Activated T-cell treated with anti-CD3 and anti-CD28 coated beads for 1 hour (primary cell): ENCODE measurements at places on chromosomes 7 and 10.

GRCh38 chr7:151020231-151020630 lies 4.1 kb downstream of the ATG9B start:
- no peak for DNase-seq

DNA sequence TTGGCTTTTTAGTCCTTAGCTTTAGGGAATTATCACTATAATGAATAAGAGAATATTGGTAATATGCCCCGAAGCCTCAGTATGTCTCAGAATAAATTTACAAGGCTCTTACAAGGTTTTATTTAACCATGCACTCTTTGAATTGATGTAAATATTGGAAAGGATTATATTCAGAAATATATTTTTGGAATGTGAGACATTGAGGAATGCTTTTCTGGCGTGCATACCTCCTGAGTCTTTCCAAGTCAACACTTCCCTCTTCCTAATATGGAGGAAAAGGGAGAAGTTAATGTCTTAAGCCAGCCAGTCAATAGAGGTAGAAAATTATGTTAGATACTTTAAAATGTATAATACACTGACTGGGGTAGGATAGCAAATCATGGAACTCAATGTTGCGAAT lies 1.2 kb upstream of the OR2F1 start:
- no peak for DNase-seq

- DNase-seq = no peak
Measured at GRCh38 chr7:16462431-16462889, 3.1 kb downstream of the SOSTDC1 start.

GRCh38 chr10:3978761-3979160 lies 193.8 kb upstream of the KLF6 start:
- no peak for DNase-seq

- DNase-seq = no peak
Measured at GRCh38 chr7:25353196-25353595, 124.9 kb upstream of the NPVF start.

- DNase-seq = no peak
Measured at GRCh38 chr10:96740579-96741281, 20.4 kb upstream of the PIK3AP1 start.

- DNase-seq = no peak
Measured at GRCh38 chr7:78530351-78530750, 731.8 kb downstream of the PHTF2 start.

DNA sequence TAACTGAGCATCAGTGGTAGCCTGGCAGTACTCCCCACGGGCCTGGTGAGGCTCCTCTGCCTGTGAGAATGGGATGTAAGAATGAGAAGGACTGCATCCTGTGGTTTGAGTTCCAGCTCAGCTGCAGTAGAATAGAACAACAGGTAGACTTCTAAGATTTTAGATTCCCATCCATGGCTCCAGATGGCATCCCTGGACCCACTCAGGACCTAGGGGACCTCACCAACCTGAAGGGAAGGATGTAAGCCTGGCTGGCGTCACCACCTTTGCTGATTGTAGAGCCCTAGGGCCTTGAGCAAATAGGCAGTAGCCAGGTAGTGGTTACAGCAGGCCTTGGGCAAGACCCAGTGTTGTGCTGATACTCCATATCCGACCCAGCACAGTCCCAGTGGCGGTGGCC lies 9.6 kb upstream of the AOC1 start:
- no peak for DNase-seq

GRCh38 chr10:3879073-3879472 lies 94.1 kb upstream of the KLF6 start:
- DNase-seq = no peak

- DNase-seq = no peak
Measured at GRCh38 chr7:143419880-143420279, 11.2 kb upstream of the EPHA1 start.

DNA sequence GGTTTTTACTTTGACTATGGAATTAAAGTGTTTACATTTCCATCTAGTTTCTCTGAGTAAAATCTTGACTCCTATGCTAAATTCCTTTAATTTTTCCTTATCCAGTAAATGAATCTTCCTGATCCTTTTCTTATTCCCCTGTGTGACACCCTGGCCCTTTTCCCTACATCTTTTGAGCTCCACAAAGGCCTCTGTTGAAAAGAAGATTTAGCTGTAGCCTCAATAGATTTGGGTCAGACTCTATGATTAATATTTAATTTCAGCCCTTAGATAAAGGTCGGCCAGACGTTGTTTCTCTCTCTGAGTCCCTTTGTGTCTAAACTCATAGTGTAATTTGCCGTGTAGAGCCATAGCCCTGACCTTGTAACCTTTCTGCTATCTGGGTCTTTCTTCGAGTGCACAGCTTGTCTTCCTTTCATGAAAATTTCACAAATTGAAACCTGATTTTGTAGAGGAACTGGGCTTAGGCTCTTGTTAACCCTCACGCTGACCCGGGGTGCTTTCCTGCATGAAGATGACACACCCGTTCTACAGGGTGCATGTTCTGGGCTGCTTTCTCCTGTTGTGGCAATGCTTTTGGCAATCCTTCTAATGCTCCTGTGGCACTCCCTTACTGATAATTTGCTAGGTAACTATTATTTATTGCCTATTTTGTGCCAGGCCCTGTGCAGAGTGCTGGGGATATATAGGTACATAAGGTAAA lies 21.2 kb downstream of the LSMEM1 start:
- no peak for DNase-seq

DNA sequence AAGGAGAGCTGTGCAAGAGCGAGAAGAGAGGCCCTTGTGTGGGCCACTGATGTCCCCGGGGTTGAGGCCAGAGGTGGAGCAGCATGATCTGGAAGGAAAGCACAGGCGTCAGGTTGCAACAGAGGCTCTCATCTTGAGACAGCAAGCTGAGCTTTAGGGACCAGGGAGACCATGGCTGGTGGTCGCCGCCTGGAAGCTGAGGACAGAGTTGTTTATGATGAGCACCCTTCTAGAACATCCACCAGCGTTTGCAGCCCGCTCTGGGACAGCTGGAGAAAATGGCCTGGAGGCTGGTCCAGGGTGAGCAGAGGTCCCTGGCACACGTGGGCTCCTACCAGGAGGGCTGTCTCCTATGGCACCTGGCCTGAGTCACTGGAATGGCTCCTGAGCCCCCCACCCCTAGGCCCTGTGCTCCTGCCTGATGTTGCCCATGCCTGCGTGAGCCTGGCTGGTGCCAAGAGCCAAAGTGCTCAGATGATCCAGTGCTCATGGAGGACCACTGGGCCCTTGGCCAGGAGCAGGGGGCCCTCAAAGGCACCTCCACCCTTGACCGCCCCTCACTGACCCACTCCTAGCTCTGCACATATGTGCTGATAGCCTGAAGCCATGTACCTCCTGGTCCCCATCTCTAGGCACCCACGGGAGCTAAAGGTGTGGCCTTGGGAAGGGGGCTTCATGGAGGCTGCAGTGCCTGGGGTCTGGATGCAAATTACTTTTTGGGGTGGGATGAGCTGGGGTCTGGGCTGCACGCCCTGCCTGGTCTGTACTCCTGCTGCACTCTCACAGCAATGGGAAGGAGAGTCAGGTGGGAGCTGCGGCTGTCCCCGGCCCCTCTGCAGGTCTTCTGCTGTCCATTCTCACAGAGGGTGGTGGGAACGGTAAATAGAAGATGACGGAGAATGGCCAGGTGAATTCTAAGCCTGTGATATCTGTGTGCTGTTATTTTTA lies 40.1 kb upstream of the RET start:
- no peak for DNase-seq

DNA sequence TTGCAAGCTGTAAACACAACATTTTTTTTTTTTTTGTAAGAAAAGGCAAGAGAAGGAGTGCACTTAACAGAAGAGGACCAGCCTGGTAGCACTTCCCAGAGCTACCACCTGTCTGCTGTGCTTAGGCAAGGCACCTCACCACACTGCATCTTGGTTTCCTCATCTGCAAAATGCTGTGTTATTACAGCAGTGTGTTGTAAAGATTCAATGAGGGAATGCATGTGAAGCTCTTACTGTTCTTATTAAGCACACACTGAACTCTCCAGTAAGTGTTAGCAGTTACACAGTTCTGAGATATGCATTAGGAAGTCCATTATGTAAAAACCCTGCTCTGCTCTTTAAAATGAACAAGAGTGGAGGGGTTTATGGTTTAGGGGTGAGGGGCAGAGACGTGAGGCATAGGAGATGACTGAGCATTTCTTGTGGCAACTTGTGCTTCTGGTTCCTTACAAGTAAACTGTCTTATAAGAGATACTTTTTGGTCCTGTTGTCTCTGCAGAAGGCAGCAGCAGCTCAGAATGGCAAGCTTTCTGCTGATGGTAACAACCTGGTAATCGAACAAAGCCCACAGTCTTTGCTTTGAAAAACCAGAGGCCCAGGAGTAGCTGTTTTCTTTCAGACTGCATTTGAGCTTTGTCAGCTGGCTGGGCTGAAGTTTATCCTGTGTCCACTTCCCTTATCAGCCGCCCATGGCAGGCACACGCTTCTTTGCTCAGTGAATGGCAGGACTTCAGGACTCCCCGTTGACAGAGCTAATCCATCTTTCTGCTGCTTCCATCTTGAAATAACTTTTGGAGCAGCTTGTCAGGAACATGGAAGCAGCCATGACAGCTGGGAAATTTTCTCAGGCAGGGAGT lies 98.8 kb upstream of the BMPER start:
- no peak for DNase-seq

DNA sequence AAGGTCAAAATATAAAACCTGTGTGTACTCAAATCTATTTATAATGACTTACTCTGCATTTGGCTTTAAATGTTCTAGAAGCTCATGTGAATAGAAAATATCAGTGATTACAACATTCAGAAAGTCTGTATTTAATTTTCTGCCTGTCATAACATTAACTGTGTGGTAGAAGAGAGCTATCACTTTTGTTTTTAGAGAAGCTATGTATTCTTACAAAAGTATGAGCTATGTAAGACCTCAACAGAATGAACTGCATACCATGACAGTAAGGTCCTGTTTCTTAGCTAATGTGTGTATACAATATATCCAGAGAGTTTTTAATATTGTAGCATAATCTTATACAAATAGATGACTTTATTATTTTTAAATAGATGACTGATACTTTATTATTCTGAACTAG lies 61.5 kb downstream of the PTN start:
- DNase-seq = no peak

DNA sequence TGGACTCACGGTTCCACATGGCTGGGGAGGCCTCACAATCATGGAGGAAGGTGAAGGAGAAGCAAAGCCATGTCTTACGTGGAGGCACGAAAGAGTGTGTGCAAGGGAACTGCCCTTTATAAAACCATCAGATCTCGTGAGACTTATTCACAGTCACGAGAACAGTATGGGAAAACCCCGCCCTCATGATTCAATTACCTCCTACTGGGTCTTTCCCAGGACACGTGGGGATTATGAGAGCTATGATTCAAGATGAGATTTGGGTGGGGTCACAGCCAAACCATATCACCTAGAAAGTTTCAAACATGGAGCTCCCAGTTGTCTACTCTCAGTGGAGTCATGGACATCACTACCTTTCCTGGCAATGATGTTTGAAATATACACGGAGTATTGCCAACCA lies 49.6 kb downstream of the CYCS start:
- no peak for DNase-seq

- DNase-seq = no peak
Measured at GRCh38 chr10:34760606-34761005, 54.5 kb downstream of the PARD3 start.

DNA sequence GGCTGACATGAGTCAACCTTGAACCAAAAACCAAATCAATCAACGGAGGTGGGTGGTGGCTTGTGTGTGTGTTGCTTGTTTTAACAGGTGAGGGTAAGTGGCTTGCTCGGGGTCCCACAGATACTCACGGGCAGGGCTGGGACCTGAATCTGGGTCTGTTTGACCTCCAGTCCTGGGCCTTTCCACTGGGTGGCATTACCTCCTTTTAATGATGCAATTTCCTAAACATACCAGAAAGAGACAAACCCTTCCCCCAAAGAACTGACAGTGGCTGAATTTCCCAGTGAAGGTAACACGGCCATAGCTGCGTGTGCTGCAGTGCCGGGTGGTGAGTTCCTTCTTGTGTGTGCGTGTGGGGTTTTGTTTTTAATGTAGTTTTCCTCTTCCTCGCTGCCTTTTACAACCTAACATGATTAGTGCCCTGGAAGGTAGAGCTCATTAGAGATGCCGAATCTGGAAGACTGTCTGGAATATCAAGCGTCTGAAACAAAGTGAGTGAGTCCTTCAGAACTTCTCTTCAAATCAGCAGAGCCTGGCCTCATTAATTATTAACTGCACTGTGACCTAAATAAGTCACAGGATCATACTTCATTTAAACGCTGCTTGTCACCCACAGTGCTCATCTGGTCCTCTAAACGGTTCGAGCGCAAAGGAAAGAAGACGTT lies 166.1 kb upstream of the TCERG1L start:
- no peak for DNase-seq

DNA sequence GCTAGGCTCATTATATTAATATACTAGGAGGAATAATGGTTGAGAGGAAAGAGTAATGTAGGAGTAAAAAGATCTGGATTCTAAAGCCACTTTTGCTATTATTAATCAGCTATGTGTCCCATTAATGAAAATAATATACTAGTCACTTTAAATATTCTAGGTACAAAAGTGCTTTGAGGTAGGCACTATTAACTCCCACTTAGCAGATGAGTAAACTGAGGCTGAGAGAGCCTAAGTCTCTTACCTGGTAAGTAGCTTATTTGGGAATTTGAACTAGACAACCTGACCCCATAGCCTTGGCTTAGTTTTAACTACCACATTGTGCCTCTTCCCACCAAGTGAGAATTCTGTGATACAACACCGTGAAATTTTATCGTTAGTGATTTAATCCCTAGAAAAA lies 6.0 kb downstream of the ARMC10 start:
- DNase-seq = no peak

DNA sequence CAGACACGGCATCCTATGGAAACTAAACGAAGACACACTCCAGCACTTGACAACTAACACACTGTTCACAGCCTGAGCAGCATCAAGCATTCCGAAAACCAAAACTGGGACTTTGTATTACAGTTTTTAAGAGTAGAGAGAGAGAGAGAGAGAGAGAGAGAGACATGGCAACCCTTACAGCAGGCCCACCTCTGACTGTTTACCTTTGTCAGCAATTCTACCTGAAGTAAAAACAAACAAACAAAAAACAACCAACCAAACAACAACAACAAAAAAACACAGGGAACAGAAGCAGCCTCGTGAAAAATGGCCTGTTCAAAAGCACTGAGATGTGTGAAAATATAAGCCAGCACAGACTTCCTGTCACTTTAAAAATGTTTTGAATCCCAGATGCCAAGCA lies 118.0 kb downstream of the SPAG6 start:
- DNase-seq = no peak

DNA sequence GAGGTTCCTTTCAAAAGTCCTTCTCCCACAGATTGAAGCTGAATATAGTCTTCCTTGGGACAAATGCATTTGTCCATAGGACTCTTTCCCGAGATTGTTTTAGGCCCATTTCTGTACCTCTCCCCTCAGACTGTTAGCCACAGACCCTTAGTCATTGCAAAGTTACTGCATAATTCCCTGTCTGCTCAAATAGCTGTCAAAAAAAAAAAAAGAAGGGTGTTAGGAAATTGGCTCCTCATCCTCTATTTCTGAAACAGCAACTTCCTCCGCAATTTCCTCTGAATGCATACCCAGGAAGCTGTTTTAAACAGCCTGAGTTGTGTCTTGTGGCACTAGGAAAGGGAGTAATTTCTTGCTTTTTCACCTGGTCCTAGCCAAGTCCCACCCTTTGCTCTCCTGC lies 5.4 kb downstream of the LRRC4 start:
- no peak for DNase-seq
